ENCODE measurements at places on chromosomes 5 and 9.
A peak's percentile ranks its signal among the peaks of the same experiment; 100 is the strongest.

DNA sequence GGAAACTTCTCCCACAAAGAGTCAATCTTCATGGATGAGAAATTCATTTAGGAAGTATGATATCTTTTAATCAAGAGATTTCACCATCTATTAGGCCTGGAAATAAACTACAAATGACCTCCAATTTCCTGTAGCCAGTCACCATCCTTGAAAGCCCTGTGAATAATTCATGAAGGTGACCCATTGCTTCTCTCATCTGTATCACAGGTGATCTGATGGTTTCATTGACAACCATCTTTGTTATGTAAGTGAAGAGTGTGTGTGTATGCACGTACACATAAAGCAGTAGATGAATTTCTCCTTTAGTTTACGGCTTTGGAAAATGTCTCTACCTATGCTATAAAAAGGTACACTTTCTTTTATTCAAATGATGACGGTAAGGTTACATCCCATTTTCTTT, 644.1 kb upstream of the KLF4 start:
- no peak overlapping the region for H3K27ac ChIP-seq
- no peaks in the 10 kb centered on the region for H3K27me3 ChIP-seq
- H3K4me1 ChIP-seq, result no peaks in the 10 kb centered on the region
- no peak overlapping the region for H3K4me3 ChIP-seq

DNA sequence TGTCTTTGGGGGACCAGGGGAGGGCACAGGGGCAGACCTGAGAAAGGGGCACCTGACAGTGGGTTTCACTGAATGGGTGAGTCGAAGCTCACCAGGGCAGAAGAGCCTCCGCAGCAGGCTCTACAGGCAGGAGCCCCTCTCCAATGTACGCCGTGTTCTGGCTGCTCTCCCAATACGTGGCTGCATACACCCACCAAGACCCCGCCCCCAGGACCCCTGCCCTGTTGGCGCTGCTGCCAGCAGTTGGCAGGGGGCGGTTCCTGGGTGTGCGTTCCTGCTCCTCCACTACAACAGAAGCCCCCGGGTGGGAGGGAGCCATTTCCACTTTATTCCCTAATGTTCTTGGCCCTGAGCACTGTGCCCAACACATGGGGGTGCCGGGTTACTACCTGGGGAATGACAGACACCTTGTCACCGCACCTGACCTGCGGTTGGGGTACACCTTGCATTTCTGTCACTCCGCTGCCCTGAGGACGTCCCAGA, 30.3 kb downstream of the SARDH start:
- H3K27ac ChIP-seq, result peak overlapping the region; percentile 52
- peak; percentile 37 for DNase-seq
- no peak overlapping the region for H3K4me3 ChIP-seq
- H3K4me1 ChIP-seq, result peaks cover 10% of the 10 kb centered on the region

GRCh38 chr5:178081571-178082243, 31.6 kb upstream of the N4BP3 start:
- H3K4me3 ChIP-seq, result no peak overlapping the region
- H3K36me3 ChIP-seq, result no peaks in the 10 kb centered on the region
- peaks cover 5% of the 10 kb centered on the region for H3K27me3 ChIP-seq
- no peak overlapping the region for H3K27ac ChIP-seq

- no peak overlapping the region for H3K27ac ChIP-seq
- H3K27me3 ChIP-seq, result no peaks in the 10 kb centered on the region
These were observed 119.7 kb downstream of the GNAQ start for GRCh38 chr9:77911928-77912327.

GRCh38 chr5:78540335-78541085, 108.1 kb downstream of the LHFPL2 start:
- H3K36me3 ChIP-seq, result no peaks in the 10 kb centered on the region
- no peak for DNase-seq
- no peaks in the 10 kb centered on the region for H3K4me1 ChIP-seq
- peak overlapping the region; percentile 60 for H3K27ac ChIP-seq
- no peaks in the 10 kb centered on the region for H3K27me3 ChIP-seq

GRCh38 chr9:15831384-15831783, 278.5 kb downstream of the CCDC171 start:
- H3K4me1 ChIP-seq, result no peaks in the 10 kb centered on the region
- H3K36me3 ChIP-seq, result no peaks in the 10 kb centered on the region
- H3K4me3 ChIP-seq, result no peak overlapping the region
- DNase-seq, result no peak
- H3K27me3 ChIP-seq, result no peaks in the 10 kb centered on the region

- H3K36me3 ChIP-seq, result no peaks in the 10 kb centered on the region
- no peak overlapping the region for H3K4me3 ChIP-seq
- no peaks in the 10 kb centered on the region for H3K27me3 ChIP-seq
- peaks cover 4% of the 10 kb centered on the region for H3K4me1 ChIP-seq
These were observed 24.6 kb downstream of the CSF2 start for GRCh38 chr5:132098151-132098594.

- no peaks in the 10 kb centered on the region for H3K27me3 ChIP-seq
- no peaks in the 10 kb centered on the region for H3K36me3 ChIP-seq
- H3K27ac ChIP-seq, result no peak overlapping the region
- DNase-seq, result no peak
- no peak overlapping the region for H3K4me3 ChIP-seq
- no peaks in the 10 kb centered on the region for H3K4me1 ChIP-seq
These were observed 1571.2 kb upstream of the C9orf72 start for GRCh38 chr9:29144476-29144875.
